ENCODE measurements at places on chromosomes 1 and 21.

DNA sequence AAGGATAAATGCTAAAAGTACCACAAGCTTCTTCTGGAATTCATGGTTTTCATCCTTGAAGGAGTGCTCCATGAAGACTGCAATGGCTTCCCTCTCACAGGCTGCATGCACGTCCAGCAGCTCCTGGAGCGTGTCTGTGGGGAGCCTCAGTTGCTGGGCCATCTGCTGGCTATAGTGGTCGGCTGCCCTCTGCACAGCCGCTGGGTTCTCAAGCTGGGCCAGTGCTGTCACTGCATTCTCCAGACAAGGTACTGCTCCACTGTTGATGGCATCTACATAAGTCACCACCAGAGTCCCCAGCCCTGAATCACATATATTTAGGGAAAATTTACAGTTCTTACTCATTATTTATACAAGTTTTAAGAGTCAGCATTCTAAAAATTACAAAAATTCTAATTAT lies 8.7 kb downstream of the GBP4 start:
- DNase-seq: no peak

DNA sequence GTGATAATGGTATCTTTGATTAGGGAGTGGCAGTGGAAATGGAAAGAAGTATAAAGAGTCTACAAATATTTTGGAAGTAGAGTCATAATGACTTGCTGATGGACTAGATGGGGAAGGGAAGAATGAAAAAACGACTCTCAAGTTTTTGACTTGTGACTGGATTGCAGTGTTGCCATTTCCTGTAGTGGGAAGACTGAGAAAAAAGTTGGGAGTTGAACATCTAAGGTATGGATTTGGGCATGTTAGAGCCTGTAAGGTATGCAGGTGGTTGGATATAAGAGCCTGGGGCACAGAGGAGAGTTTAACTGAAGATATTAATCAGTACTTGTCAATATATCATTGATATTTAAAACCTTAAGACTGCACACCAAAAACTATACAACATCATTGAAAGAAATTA lies 19.4 kb downstream of the DNM3 start:
- no peak for DNase-seq

- DNase-seq: no peak
These were observed 207.1 kb downstream of the NUF2 start for GRCh38 chr1:163528710-163529348.

GRCh38 chr1:79585801-79586200 lies 579.3 kb upstream of the ADGRL4 start:
- no peak for DNase-seq

GRCh38 chr1:78640462-78640861 lies 9.2 kb upstream of the IFI44 start:
- DNase-seq: no peak

DNA sequence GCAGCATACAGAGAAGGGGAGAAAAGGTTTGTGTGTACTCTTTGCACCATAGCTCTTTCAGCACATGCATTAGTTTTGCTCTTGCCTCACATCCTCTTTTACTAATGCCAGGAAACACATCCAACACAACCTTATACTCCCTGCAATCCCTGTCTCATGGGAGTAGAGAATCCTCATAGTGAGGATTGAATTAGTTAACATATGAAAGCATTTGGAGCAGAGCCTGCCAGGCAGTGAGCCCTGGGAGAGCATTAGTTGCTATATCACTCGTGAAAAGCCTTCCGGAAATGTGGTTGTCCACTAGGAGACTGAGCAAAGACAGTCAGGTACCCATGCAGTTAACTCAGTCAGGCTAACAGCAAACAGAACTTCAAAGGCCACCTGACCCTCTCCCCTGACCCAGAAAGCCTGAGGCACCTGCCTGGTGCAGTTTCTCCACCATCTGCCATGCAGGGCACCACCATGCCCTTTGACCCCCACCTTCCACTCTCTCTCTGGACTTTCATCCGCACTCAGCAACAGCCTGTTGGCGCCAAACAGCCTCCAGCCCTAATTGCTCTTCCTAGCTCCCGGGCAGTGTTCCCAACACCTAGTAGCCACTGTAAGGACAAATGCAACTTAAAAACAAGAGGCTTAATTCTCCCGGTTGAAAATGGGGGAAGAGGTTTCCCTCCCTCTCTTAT lies 14.9 kb upstream of the AGT start:
- no peak for DNase-seq

DNA sequence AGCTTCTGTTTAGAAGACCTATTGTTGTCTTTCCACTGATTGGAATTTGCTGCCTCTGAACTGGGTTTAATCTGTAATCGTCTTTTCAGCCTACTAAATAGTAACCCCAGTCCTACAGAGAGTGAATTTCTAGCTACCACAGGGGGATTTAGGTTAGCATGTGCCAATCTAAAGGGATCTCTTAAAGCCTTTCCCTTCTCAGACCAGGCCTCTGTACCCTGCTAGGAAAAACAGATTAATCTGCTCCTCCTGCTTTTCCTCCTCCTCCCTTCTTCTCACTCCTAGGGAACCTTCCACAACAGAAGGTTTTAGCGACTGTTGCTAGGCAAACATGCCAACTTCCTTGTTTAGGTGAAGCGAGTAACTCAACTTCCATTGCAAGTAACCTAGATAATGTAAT lies 1.3 kb upstream of the RC3H1 start:
- no peak for DNase-seq

DNA sequence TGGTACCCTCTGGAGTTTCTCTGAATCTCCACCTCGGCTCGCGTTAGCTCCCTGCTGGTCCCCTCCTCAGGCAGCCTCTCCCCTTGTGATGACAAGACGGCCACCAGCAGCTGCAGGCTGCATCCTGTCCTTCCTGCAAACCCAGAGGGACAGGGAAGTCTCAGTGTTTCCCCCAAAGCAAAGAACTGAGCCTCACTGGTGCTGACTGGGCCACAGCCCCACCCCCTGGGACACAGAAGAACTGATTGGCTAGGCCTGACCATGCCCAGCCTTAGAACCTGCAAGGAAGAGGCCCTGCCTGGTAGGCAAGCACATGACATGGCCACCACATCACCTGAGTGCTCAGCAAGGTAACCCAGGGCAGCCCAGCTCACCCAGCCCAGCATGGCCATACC lies 34.6 kb downstream of the TMEM51 start:
- DNase-seq: no peak

DNA sequence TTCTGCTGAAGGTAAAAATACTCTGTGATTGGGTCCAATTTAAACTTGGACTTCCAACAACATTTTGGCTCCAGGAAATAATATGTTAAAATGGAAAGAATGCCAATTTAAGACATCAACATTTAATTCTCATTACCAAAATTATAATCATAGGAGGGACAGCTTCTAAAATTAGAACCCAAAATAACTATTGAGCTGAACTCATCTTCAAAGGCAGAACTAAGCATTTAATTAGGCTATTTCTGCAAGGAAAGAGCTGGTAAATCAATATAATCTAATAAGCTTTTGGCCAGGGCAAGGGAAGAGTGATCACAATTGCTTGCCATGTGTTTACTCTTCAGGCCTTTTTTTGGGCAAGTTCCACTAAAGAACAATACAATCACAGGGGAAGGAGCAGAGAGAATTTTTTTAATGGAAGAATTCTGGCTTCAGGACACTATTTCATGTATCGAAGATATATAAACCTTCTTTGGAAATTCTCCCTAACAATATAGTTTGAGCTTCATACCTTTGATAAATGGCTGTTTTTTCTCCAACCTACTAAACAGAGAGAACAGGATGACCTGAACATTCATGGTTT lies 133.1 kb upstream of the PTBP2 start:
- DNase-seq: no peak

GRCh38 chr1:188137221-188137620 lies 1308.5 kb downstream of the PLA2G4A start:
- DNase-seq: no peak

- no peak for DNase-seq
These were observed 35.3 kb downstream of the DTL start for GRCh38 chr1:212070720-212071302.

GRCh38 chr1:204108312-204109141 lies 35.6 kb downstream of the SOX13 start:
- no peak for DNase-seq

DNA sequence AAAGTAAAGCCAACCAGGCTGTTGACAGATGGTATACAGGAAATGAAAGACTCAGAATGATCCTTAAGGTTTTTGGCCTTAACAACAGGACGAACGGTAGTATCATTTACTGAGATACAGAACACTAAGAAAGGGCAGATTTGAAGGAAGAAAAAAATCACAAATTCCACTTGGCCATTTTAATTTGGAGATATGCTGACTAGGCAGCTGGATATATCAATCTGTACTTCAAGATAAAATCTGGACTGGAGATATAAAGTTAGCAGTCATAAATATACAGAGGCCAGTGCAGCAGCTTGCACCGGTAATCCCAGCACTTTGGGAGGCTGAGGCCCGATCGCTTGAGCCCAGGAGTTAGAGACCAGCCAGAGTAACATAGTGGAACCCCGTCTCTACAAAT lies 1.3 kb downstream of the NVL start:
- DNase-seq: no peak

Measured in stimulated activated CD8-positive, alpha-beta memory T cell treated with anti-CD3 and anti-CD28 coated beads, Interleukin-7, amount 100 ng/mL, for 1 hour (primary cell).